NCI-H2081 (cell line): ENCODE measurements at places on chromosomes 6 and 20.

DNA sequence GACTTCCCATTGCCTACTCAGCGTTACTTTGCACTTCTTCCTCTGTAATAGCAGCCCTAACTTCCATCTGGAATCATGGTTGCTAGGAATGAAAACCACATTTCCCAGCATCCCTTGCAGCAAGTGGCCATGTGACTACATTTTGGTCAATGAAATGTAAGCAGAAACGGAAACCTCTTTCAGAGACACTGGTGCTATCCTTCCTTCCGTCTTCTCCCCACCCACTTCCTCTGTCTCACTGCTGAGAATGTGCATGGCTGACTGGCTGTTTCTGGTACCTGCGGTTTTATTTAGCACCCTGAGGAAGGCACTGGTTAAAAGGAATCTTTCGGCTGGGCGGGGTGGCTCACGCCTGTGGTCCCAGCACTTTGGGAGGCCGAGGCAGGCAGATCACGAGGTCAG lies 107.4 kb downstream of the SCML4 start:
- no peak for DNase-seq

- no peak for DNase-seq
Observed at GRCh38 chr20:454951-455350, 7.4 kb downstream of the TBC1D20 start.

DNA sequence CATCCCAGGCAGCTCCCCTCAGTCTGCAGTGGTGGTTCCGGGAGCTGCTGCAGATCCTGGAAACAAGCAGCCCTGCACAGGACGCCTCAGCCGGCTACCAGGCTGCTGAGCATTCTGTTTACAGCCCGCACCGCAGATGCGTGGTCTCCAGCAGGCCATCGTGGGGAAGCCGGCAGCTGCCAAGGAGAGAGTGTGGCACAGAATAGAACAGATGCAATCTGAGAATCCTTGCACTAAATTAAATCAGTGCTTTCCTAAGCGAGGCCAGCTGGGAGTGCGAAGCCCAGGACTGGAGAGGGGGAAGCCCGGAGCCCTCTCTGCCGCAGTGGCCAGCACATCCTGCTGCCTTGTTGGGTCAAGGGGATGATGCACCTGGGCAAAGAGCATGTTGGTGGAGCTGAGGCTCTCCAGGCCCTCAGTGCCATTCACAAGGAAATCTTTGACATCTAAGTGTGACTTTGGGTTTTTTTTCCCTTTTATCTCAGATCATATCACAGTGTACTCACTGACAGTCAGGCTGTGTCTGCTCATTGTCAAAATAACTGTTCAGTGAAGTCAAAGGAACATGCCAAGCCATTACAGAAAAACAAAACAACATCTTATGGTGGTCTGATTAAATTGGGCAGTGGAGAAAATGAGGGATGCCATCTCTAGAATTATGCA lies 118.1 kb downstream of the SYNDIG1 start:
- no peak for DNase-seq

DNA sequence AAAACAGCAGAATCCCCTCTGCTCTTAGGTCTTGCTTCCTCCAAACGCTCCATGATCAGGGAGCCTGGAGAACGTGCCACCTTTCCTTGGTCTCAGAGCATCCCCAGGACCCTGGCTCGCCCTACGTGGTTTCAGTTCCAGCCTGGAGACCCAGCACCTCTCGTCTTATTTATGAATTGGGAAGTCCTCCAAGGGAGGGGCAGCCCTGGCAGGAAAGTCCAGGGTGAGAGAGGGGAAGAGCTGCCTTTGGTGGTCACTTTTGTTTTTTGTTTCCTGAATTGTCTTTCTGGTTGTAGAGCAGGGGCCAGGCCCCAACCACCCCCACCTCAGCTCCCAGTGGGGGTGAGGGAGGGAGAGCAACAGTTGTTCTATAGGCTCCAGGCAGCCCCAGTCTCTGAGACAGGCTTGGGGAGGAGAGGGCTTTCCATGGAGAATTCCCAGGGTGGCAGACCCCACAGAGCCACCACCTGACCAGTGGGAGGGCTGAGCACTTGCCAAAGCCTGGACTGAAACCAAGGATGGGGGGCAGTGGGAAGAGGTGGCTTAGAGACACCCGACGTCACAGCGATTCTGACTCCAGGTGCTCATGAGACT lies 88.8 kb downstream of the PRND start:
- no peak for DNase-seq

DNA sequence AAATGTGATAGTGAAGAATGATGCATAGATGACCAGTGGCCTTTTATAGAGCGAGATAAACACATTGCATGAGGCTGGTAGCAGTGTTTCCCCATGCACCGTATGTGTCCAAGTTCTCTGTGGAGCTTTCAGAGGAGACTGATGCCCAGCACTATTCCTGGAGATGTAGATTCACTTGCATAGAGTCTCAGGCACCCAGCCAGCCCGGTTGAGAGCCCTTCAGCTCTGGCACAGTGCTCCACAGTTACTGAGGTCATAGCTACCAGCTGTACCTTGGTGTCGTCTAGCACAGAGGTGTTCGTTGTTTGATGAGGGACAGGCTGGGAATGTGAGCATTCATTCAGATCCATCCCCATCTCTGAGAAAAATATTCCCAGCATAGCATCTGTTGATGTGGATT lies 328.9 kb downstream of the FARS2 start:
- DNase-seq, result no peak

DNA sequence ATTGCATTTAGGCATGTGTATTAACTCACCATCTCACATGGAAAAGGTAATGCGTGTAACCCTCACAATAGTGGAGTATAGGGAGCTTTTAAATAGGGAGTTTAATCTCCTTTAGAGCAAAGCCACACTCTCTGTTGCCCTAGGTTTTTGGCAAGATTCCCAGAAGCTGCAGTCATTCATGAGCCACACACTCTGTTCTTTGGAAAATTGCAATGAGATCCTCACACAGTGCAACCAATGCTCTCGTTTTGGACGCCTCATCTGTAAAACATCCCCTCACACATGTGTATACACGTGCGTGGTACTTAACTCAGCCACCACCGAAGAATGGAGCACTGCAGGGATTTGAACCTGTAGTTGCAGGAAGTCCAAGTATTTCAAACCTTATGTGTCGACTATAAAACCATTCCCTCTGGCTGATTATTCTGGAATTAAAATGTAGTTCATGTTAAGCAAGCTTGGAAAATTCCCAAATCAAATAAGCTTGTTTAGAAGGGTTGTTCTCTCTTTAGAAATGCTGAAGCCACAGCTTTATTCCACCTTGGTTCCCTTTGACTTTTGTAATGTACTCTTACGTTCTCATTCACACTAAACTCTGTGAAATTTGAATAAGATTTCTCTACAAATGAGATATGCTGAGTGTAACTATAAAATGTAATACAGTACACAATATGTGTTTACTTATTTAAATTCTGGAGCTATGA lies 489.8 kb upstream of the MANEA start:
- DNase-seq, result peak; percentile 99

DNA sequence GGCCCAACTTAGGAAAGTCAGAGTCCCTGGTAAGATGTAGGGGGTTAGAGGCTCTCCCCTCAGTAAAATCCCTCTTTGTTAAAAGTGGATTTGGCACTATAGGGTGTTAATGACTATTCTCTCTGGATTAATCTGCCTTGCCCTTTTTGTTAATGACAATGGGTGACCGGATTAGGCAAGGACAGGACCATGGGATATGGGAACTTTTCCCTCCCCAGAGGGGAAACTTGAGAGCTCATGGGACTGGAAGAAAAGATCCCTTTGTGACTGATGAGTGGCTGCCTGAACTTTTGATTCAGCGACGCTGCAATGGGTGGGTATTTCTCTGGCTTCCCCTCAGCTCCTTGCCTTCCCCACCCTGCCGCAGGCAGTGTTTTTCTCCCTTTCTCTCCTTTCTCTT lies 12.2 kb upstream of the TAAR9 start:
- no peak for DNase-seq

GRCh38 chr20:45246109-45246508 lies 8.3 kb downstream of the SLPI start:
- DNase-seq, result no peak

- no peak for DNase-seq
Observed at GRCh38 chr6:39905640-39905975, 28.7 kb downstream of the MOCS1 start.

DNA sequence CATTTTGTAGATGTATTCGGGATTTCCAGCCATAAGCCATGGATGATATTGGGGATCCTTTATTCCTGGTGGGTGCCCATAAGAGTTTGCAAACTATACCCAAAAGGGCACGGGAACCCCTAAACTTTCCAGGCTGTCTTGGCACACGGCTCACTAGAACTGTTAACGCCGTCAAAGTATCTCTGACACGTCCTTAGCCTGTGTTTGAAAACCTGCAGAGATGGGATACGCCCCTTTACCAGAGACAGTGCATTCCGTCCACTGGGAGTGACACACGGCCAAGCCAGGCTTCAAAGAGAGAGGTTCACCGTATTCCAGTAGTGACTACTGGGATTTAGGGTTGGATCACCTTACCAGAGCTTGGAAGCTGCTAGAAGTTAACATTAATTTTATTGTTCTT lies 95.0 kb downstream of the THBS2 start:
- no peak for DNase-seq

GRCh38 chr6:107763946-107764345 lies 60.2 kb downstream of the SCML4 start:
- no peak for DNase-seq

- DNase-seq, result peak; percentile 7
Observed at GRCh38 chr6:69729870-69730449, 66.8 kb downstream of the LMBRD1 start.

DNA sequence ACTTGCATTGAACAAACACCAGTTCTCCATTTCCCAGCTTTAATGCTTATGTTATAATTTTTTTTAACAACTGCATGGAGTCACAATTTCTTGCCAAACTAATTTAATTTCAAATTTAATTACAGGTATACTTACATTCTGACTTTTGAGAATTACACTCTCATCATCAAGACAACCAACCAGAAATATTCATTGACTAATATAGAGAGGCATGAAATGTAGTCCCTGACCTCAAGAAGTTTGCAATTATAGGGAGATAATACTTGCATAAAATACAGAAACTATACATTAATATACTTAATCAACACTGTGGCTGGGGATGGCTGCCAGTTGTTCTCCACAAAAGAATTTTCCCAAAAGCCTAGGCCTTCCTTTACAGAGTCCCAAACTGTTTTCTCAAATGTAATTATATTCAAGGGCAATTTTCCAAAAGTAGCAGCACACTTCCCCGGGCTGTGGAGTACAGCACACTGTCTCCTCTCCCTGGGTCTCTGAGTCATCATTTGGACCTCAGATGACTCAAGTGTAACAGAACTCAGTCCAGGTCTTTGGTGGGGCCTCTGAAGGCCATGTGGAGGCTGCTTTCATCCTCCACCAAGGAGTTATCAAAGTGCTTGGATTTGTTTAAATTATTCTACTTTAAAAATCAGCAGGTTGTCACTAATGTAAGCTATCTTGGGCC lies 114.1 kb downstream of the KIF16B start:
- no peak for DNase-seq

- DNase-seq, result no peak
Observed at GRCh38 chr6:79584332-79584731, 46.8 kb upstream of the SH3BGRL2 start.

- DNase-seq, result no peak
Observed at GRCh38 chr20:61594198-61594597, 342.1 kb downstream of the CDH4 start.

DNA sequence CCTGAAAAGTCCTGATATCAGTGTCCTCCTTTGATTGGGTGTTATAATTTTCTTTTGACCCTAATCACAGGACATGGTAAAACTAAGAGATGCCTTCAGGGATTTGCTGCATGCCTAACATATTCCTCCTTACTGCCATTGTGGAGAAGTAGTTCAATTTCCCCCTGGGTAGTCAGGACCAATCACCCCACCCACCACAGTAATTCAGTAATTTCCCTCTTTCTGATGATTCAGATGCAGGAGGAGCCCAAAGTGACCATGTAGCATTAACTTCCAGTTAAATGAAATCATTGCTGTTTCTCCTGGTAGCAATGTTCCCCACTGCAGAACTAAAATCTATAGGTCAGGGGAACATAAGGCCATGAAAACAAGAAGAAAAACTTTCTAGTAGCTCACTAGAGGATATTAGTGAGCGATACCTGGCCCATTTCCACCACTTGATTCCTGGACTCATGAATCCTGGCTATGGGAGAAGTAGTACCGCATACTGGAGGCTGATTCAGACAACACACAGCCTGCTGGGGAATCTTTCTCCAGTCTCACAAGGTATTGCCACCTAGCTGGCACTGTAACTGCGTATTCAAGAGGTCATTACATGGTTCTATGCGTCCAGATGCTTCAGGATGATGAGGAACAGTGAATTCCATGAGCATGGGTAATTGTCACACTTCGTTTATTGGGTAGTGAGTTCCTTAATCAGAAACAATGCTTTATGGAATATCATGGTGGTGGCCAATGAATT lies 561.2 kb downstream of the HAO1 start:
- no peak for DNase-seq

GRCh38 chr20:50645253-50646068 lies 45.9 kb downstream of the RIPOR3 start:
- no peak for DNase-seq

- DNase-seq, result no peak
Observed at GRCh38 chr6:156425359-156426020, 351.7 kb upstream of the ARID1B start.

GRCh38 chr6:99951016-99951805 lies 42.8 kb downstream of the MCHR2 start:
- DNase-seq, result no peak

DNA sequence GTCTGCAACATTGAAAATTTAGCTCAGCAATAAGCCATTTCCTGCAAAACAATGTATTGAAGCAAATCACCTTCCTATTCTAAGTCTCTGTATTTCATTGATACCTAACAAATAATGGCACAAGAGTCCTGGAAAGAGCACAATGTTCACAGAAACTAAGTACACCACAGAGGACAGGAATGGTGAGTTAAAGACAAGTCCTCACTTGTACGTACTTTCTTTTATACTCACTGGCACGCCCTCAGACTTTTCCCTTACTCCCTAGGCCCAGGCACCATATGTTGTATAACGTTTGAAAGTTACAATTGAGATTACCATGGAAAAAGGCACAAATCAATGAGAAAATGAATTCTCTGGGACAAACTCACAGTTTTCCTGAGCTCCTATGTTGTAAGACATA lies 683.0 kb upstream of the MANEA start:
- DNase-seq, result no peak

- DNase-seq, result no peak
Observed at GRCh38 chr6:89237158-89237557, 20.0 kb upstream of the GABRR1 start.

GRCh38 chr6:127520066-127520465 lies 931 bp upstream of the MTCL3 start:
- DNase-seq, result no peak

DNA sequence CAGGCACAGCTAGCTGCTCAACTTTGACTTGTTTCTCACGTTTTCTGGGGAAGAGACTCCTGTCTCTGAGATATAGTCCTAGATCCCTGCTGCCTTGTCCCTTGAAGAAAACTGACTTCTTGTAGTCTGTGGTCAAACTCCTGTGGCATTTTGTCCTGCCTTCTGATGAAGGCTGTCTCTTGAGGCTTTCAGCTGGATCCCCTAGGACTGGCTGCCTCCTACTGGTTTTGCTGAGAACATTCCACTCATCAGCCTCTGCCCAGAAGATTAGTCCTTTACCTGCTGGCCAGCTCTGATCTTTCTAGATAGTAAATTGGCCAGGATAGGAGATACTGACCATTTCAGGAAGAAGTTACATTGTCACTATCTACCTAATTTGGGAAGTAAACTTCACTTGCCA lies 71.9 kb upstream of the CNR1 start:
- no peak for DNase-seq
